Pericardium fibroblast (primary cell): ENCODE measurements at places on chromosomes 12 and 14. TPM values are rescaled to one million over a fixed set of nuclear protein-coding genes. Genes with fewer than 3 reads are reported as not detected.

KRT5 gene
- 0.82 TPM in 1 of 2 replicates, not detected in the other for total RNA-seq

SLC38A4 gene
- total RNA-seq, result 0.26 and 1.1 TPM in 2 replicates

KCNC2 gene
- total RNA-seq, result not detected in 2 replicates

CBLN3 gene
- 3.1 and 6.9 TPM in 2 replicates for total RNA-seq

ZFHX2 gene
- 0.12 and 0.17 TPM in 2 replicates for total RNA-seq

POTEG gene
- not detected in 2 replicates for total RNA-seq

ENDOU gene
- total RNA-seq, result not detected in 2 replicates

ARHGEF25 gene
- total RNA-seq, result 10.4 and 10.8 TPM in 2 replicates

WSCD2 gene
- not detected in 2 replicates for total RNA-seq

SLC10A1 gene
- total RNA-seq, result not detected in 2 replicates

SSPN gene
- 10.5 and 15.3 TPM in 2 replicates for total RNA-seq

SLC4A8 gene
- under 0.01 and 0.09 TPM in 2 replicates for total RNA-seq

MGP gene
- 1,418 and 4,199 TPM in 2 replicates for total RNA-seq

KRT80 gene
- 0.09 and 0.35 TPM in 2 replicates for total RNA-seq

ALG10 gene
- total RNA-seq, result 2.7 and 6.0 TPM in 2 replicates

GPD1 gene
- 1.3 and 2.5 TPM in 2 replicates for total RNA-seq

AMIGO2 gene
- total RNA-seq, result 0.51 and 3.9 TPM in 2 replicates

SERPINA9 gene
- not detected in 2 replicates for total RNA-seq

ASCL1 gene
- not detected in 2 replicates for total RNA-seq

CCND2 gene
- total RNA-seq, result 23.9 and 92.3 TPM in 2 replicates

IFNG-AS1 gene
- not detected in 2 replicates for total RNA-seq

HCAR3 gene
- total RNA-seq, result not detected in 2 replicates

ZNF384 gene
- total RNA-seq, result 23.9 and 24.4 TPM in 2 replicates

TMEM132C gene
- 2.2 and 3.3 TPM in 2 replicates for total RNA-seq

CD163L1 gene
- total RNA-seq, result not detected in 2 replicates

GLIPR1 gene
- total RNA-seq, result 7.9 and 19.8 TPM in 2 replicates

HSPB8 gene
- total RNA-seq, result 22.6 and 24.0 TPM in 2 replicates

OTX2 gene
- not detected in 2 replicates for total RNA-seq

SOS2 gene
- 10.1 and 15.8 TPM in 2 replicates for total RNA-seq

MYF5 gene
- not detected in 2 replicates for total RNA-seq

CLEC4C gene
- not detected in 2 replicates for total RNA-seq

TESPA1 gene
- total RNA-seq, result not detected in 2 replicates

FAM181A gene
- not detected in 2 replicates for total RNA-seq

AQP6 gene
- total RNA-seq, result not detected in 2 replicates

CYP27B1 gene
- 0.68 and 1.6 TPM in 2 replicates for total RNA-seq

ALX1 gene
- total RNA-seq, result 0.12 and 6.1 TPM in 2 replicates

HOXC9 gene
- total RNA-seq, result 1.3 and 3.6 TPM in 2 replicates
